Lung (tissue), 17 donors: ENCODE measurements at places on chromosomes 1 and 21. TPM values are rescaled to one million over a fixed set of nuclear protein-coding genes. Genes with fewer than 3 reads are reported as not detected.
A peak's percentile ranks its signal among the peaks of the same experiment; 100 is the strongest.

- H3K4me1 ChIP-seq, result no peaks in the 10 kb centered on the region
- peak; percentile 21 for DNase-seq
- no peaks in the 10 kb centered on the region for H3K27me3 ChIP-seq
- no peak overlapping the region for H3K4me3 ChIP-seq
- H3K36me3 ChIP-seq, result no peaks in the 10 kb centered on the region
These were observed 256.8 kb upstream of the NFIA start for GRCh38 chr1:60825593-60825992.

- no peaks in the 10 kb centered on the region for H3K36me3 ChIP-seq
- no peak for DNase-seq
- H3K4me1 ChIP-seq, result no peaks in the 10 kb centered on the region
- H3K27me3 ChIP-seq, result peaks cover 2% of the 10 kb centered on the region
These were observed 31.5 kb downstream of the OLIG1 start for GRCh38 chr21:33101300-33101911.

DNA sequence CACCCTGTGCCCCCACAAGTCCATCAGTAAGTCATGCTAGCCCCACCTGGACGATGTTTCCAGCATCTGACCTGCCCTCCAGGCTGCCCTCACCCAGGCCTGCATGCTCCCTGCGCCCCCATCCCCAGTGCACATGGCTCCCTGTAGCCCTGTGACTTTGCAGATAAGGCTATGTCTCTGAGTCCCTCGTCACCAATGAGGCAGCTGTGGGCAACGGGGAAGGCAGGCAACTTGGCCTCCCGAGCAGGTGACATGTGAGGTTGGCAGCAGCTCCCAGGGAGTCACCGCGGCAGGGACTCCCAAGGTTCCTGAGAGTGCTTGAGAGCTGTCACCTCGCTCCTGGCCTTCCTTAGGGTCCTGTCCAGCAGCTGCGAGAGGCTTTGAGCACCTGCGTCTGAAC is 32.4 kb upstream of the AGPAT3 start:
- no peak overlapping the region for H3K4me3 ChIP-seq
- H3K27me3 ChIP-seq, result no peaks in the 10 kb centered on the region
- no peak overlapping the region for H3K27ac ChIP-seq
- DNase-seq, result no peak

SUSD4 gene
- total RNA-seq, result 6.5 TPM

ADCY10 gene
- total RNA-seq, result 0.09 TPM

DNA sequence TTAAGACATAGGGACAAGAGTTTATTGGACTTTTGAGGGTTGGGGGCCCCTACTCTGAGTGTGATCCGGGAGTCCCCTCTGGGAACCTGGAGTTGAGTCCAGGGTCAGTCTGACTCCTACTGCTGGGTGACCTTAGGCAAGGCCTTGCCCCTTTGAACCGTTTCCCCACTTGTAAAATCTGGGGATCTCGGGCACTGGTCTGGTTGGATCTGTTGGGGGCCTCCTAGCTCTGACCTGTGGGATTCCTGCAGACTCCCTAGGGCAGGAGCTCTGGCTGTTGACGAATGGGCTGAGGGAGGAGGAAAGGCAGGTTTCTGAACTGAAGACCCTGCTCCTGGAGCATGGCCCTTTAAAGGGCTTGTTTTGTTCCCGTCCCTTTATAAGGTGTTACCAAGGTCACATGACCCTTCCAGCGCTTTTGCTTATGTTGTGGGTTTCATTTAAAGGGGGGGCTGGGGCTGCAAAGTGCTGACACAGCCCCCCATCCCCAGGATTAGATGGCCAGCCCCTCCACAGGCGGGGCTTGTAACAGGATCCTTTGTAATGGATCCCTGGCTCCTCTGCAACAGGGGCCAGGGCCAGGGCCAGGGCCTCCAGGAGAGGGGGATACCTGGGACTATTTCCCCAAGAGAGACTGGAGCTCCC is 50.7 kb downstream of the YARS1 start:
- H3K27me3 ChIP-seq, result no peaks in the 10 kb centered on the region
- DNase-seq, result peak; percentile 49
- peaks cover 49% of the 10 kb centered on the region for H3K4me1 ChIP-seq
- no peaks in the 10 kb centered on the region for H3K36me3 ChIP-seq
- no peak overlapping the region for H3K4me3 ChIP-seq

CDC20 gene
- 4.8 TPM for total RNA-seq

SPRR1B gene
- total RNA-seq, result not detected

HSF2BP gene
- total RNA-seq, result 0.60 TPM

DNA sequence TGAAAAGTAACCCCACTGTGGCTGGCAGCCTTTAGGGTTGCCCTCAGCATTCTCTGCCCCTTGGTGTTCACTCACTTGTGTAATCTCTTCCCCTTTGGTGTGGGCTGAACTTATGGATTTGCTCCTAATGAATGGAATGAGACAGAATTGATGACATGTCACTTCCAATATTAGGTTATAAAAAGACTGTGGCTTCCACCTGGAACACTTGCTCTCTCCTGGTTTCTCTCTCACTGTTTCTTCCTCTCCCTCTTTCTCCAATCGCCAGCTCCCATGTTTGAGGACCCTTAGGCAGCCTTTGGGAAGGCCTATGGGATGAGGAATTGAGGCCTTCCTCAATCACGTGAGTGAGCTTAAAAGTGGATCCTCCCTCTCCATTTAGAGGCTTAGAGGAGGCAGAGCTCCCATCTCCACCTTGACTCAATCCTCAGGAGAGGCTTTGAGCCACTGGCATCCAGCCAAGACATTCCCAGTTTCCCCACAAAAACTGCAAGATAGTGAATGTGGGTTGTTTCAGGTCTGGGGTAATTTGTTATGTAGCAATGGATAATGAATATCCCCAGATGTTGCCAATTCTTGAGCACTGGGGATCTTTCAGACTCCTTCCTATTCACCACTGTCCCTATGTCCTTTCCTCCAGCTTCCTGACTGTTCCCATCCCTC is 95.5 kb upstream of the CD34 start:
- H3K4me3 ChIP-seq, result no peak overlapping the region
- DNase-seq, result no peak
- no peaks in the 10 kb centered on the region for H3K4me1 ChIP-seq
- no peak overlapping the region for H3K27ac ChIP-seq
- no peaks in the 10 kb centered on the region for H3K27me3 ChIP-seq

DNA sequence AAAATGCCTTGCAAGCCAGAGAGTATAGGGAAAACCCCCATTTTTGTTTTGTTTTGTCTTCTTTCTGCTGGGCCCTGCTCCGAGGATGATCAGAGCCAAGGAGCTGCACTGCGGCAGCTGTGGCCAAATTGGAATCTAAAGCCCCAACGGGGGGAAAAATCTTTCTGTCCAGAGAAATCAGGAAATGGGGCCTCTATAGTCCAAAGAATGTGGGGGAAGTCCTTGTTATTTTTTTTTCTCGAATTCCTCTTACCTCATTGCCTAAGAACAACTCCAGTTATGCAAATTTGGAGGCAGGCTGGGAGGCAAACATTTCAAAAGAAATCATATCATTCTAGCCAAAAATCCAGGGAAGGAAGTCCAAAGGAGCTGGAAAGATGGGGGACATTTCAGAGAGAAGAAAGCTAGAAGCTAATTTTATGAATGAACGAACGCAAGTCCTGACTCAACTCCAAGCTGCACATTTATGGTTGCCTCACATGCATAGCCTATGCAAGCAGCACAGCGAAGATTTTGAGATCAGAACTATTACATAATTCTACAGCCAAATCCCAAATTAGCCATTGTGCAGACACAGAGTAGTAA is 263.2 kb downstream of the KCTD3 start:
- no peaks in the 10 kb centered on the region for H3K27me3 ChIP-seq
- no peaks in the 10 kb centered on the region for H3K36me3 ChIP-seq
- no peak for DNase-seq
- H3K27ac ChIP-seq, result no peak overlapping the region
- no peaks in the 10 kb centered on the region for H3K4me1 ChIP-seq

RGS5 gene
- total RNA-seq, result 77.2 TPM

GRCh38 chr1:245750261-245750660 is 595.5 kb downstream of the KIF26B start:
- no peak overlapping the region for H3K4me3 ChIP-seq
- peaks cover 6% of the 10 kb centered on the region for H3K4me1 ChIP-seq
- H3K27ac ChIP-seq, result no peak overlapping the region
- H3K36me3 ChIP-seq, result peaks cover 3% of the 10 kb centered on the region
- no peak for DNase-seq

GRCh38 chr1:67835663-67836452 is 2.6 kb upstream of the GNG12 start:
- no peak for DNase-seq
- H3K27me3 ChIP-seq, result peaks cover 12% of the 10 kb centered on the region
- H3K4me1 ChIP-seq, result no peaks in the 10 kb centered on the region
- no peak overlapping the region for H3K27ac ChIP-seq
- H3K36me3 ChIP-seq, result no peaks in the 10 kb centered on the region

DNA sequence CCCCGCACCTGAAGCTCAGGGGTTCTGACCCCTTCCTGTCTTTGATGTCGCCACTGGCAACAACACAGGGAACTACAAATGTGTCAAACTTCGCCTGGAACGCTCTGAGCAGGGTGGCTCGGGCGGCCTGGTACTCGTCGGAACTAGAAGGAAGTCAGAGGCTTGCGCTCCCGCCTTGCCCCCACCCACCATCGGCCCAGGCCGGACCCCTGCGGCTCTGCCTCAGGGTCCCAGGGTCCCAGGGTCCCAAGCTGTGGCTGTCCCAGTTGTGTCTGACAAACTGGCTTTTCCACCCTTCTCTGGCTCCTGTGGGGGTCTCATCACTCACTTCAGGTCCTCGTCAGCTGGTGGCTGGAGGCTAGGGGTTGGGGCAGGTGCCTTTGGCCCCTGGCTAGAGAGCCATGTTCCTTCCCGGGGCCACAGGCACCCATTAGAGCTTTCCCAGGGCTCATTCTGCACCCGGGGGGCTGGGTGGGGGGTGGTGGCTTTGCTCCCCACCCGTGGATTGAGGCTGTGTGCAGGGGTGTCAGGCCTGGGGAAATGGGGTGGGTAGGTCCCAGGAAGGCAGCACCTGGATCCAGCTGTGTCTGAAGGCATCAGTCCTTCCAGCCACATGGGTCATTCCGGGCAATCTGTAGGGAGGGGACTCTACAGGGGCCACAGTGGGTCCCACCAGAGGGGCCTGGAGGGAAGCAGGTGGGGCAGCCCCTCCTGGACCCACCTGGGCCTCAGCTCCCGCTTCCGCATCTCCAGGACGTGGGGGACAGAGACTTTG is 8.0 kb upstream of the TMEM52 start:
- no peak overlapping the region for H3K4me3 ChIP-seq
- H3K36me3 ChIP-seq, result no peaks in the 10 kb centered on the region
- H3K27me3 ChIP-seq, result no peaks in the 10 kb centered on the region
- H3K4me1 ChIP-seq, result no peaks in the 10 kb centered on the region

SWT1 gene
- total RNA-seq, result 4.0 TPM

C1orf21 gene
- total RNA-seq, result 59.9 TPM

OR2L2 gene
- total RNA-seq, result not detected

- no peak overlapping the region for H3K4me3 ChIP-seq
- H3K4me1 ChIP-seq, result peaks cover 4% of the 10 kb centered on the region
- no peak overlapping the region for H3K27ac ChIP-seq
- DNase-seq, result no peak
- H3K27me3 ChIP-seq, result no peaks in the 10 kb centered on the region
These were observed 2.3 kb upstream of the JAM2 start for GRCh38 chr21:25636727-25637126.

GRCh38 chr1:211724687-211725196 is 49.3 kb upstream of the NEK2 start:
- no peaks in the 10 kb centered on the region for H3K27me3 ChIP-seq
- H3K4me3 ChIP-seq, result no peak overlapping the region
- H3K4me1 ChIP-seq, result no peaks in the 10 kb centered on the region
- DNase-seq, result no peak
- no peak overlapping the region for H3K27ac ChIP-seq

PPIAL4G gene
- 0.12 TPM for total RNA-seq

DNA sequence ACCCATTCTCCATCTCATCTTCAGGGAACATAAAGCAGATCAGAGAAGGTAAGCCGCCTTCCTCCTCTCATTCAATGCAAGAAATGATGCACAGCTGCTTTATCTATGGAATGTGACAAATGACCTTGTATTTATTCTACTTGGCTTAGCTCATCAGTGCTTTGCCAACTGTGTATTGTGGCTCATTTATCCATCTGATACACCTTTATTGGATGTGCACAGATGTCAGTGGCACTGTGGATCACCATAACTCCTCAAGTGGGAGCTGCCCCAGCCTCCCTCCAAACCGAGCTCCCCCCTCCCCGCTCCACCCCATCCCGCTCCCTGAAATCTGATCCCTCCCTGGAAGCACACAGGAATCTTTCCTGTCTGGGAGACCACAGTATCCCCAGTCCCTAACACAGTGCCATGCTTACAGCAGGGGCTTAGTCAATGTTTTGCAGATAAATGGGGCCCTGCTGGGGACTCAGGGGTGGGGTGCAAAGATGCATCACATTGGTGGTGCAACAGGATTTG is 156.0 kb upstream of the RAB4A start:
- no peak overlapping the region for H3K4me3 ChIP-seq
- peak; percentile 65 for DNase-seq
- no peaks in the 10 kb centered on the region for H3K27me3 ChIP-seq

DNA sequence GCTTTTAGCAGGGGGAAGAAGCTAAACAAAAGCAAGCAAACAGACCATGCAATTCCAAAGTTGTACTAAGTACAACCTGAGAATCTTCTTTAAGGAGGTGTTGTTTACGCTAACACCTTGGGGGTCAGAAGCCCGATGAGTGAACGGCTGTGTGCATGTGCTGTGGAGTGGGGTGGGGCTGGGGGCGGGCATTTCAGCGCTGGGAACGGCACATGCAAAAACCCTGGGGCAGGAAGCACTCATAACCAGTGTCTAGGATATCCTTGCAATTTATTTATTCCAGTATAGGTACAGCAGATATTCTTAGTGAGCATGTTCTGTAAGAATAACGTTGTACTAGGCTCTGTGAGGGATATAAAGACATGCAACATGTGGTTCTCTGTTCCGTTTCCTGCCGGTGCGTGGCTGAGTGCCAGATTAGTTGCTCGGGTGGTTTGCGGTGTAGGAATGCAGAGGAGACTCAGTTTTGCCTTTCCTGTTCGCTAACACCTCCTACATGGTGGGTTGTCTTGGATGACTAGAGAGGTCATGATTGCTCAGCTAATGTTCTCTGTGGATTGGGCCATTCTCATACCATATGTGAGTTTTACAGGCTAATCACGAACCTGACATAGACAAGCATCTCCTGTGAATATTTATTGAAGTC is 3.7 kb downstream of the FASLG start:
- H3K27me3 ChIP-seq, result no peaks in the 10 kb centered on the region
- no peak overlapping the region for H3K4me3 ChIP-seq
- H3K27ac ChIP-seq, result no peak overlapping the region
- DNase-seq, result peak; percentile 24
- no peaks in the 10 kb centered on the region for H3K36me3 ChIP-seq

DNA sequence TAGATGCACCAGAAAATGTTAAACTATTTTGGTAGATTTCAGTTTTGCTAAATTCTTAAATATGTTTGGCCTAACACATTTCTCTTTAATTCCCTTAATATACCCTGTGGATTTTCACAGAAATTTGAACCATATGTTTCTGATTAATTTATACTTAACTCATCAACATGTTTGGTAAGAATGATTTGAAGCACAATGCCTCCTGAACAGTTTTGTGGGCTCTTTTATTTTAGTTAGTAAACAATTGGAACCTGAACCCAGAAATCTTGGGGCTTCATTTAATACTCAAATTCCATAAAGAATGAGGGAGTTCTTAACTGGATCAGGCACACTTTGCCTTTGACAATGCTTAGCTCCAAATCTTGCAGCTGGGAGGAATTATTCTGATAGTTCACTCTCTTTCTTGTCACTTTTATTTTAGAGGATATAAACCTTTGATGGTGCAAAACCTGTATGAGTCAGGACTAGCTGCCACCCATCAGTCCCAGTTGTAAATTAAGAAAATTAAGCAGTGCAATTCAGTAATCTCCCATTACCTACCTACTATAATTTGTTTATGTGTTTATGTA is 24.6 kb upstream of the LYPLAL1 start:
- H3K4me1 ChIP-seq, result no peaks in the 10 kb centered on the region
- no peaks in the 10 kb centered on the region for H3K36me3 ChIP-seq
- H3K27me3 ChIP-seq, result no peaks in the 10 kb centered on the region
- no peak for DNase-seq

TMEM125 gene
- total RNA-seq, result 228 TPM
